Naive thymus-derived CD8-positive, alpha-beta T cell (primary cell): ENCODE measurements at places on chromosomes 11 and 22. TPM values are rescaled to one million over a fixed set of nuclear protein-coding genes. Genes with fewer than 3 reads are reported as not detected.

DNA sequence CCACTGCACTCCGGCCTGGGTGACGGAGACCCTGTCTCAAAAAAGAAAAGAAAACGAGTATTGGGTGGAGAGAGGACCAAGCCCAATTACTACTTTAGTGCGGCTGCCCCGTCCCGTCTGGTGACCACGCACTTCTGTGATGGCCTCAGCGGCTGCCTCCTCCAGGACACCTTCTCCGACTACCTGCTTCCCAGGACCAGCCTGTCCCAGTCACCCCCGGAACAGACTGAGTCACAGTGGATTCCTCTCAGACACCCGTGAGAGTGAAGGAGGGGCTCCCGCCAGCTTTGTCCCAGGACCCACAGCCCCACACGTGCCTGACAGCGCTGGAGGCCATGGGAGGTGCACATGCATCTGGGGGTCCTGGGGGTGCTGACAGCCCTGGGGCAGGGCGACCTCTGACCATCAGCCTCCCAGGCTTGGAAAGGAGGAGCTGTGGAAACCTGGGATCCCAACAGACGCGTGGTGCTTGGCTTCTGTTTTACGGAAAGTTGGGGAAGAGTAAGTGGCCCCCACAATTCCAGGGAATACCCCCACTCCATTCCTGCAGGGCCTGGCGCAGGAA lies 4.8 kb downstream of the DRD4 start:
- peaks cover 9% of the 10 kb centered on the region for H3K4me1 ChIP-seq
- peaks cover 9% of the 10 kb centered on the region for H3K27me3 ChIP-seq
- H3K27ac ChIP-seq, result no peak overlapping the region

GRCh38 chr22:43289976-43290721 lies 53.0 kb downstream of the SCUBE1 start:
- H3K27ac ChIP-seq, result no peak overlapping the region
- H3K4me3 ChIP-seq, result no peak overlapping the region
- H3K4me1 ChIP-seq, result peaks cover 3% of the 10 kb centered on the region
- DNase-seq, result no peak
- peaks cover 1% of the 10 kb centered on the region for H3K27me3 ChIP-seq
- no peaks in the 10 kb centered on the region for H3K36me3 ChIP-seq

GRCh38 chr11:48096588-48097525 lies 116.5 kb downstream of the PTPRJ start:
- no peaks in the 10 kb centered on the region for H3K36me3 ChIP-seq
- H3K4me1 ChIP-seq, result peaks cover 16% of the 10 kb centered on the region
- H3K4me3 ChIP-seq, result no peak overlapping the region
- H3K27ac ChIP-seq, result peak overlapping the region; percentile 53
- no peak for DNase-seq

DNA sequence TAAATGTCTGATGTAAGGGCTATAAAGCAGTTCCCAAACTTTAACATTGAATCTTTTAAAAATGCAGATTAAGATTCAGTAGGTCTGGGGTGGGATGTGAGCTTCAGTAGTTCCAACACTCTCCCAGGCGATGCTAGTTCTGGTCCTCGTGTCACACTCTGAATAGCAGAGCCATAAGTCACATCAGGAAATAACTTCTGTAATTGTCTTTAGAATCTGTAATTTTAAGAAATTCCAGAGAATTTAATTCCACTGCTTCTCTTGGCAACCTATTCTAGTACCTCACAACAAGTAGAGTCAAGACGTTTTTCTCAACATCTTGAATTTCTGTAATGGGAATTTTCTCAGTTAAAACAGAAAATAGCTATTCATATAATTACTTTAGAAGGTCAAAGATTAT lies 223.1 kb downstream of the TMEM135 start:
- no peaks in the 10 kb centered on the region for H3K27me3 ChIP-seq
- peaks cover 2% of the 10 kb centered on the region for H3K4me1 ChIP-seq
- no peak overlapping the region for H3K27ac ChIP-seq
- peaks cover 5% of the 10 kb centered on the region for H3K36me3 ChIP-seq
- no peak for DNase-seq
- H3K4me3 ChIP-seq, result no peak overlapping the region

DNA sequence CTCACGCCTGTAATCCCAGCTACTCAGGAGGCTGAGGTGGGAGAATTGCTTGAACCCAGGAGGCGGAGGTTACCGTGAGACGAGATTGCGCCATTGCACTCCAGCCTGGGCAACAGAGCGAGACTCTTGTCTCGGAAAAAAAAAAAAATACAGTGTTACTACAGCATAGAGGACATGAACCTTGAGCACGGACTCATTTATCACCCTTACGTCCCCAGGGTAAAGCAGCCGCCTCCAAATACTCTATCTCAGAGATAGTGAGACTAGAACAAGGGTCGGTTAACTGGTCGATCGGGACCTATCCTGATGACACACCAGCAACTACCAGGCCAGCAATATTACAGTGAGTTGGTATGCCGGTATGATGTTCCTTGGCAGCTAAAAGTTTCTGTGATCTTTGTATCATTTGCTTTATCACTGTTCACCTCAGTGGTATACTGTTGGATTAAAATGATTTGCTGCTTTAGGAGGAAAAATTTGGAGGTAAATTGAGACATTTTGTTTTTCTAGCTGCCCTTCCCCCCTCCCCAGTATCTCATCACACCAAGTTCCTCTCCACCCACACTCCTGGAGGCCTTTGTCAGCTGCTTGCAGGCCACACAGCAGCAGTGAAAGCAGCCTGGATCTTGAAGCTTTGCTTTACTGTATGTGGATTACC lies 7.0 kb upstream of the SIDT2 start:
- H3K36me3 ChIP-seq, result peaks cover 3% of the 10 kb centered on the region
- H3K27me3 ChIP-seq, result no peaks in the 10 kb centered on the region
- DNase-seq, result no peak
- H3K27ac ChIP-seq, result peak overlapping the region; percentile 79

DNA sequence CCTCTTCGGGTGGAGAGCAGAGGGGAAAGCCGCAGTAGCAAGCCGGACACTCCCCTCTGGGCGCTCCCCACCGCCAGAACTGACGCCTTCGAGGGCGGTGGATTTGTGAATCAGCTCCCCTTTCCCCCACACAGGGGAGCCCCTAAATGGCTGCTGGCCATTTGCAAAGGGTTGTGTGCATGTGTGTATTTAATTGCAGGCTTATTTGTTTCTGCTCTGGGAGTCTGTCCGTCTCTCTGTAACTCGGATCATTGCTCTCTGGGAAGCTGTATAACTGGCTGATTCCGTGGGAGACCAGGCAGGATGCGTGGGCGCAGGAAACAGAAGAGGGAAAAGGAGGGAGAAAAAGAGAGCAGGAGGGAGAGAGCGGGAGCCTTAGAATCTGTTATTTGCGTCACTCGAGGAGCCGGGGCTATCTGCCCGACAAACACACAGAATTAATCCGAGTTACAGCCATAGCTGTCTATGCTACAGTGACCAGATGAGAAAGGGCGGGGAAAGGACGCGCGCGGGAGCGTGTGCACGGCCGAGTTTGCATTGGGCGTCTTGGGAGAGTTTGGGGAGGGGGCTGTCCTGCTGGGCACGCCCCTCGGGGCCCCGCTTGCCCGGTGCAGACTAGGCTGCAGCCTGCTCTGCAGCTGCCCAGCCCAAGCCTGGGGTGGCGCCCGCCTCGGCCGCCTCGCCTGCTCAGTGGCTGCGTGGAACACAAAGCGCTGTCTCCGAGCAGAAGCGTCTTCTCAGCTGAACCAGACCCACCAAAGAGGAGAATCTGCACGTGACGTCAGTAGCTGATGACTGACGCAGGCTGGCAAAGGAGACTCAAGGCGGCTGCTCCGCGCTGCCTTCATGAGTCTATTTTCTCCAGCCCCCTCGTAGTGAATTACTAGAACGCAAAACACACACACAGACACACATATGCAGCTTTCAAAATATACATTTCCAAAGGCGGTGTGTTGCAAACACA lies 105.3 kb upstream of the HSD17B12 start:
- DNase-seq, result no peak
- peaks cover 47% of the 10 kb centered on the region for H3K27me3 ChIP-seq
- no peaks in the 10 kb centered on the region for H3K36me3 ChIP-seq
- no peak overlapping the region for H3K4me3 ChIP-seq

DNA sequence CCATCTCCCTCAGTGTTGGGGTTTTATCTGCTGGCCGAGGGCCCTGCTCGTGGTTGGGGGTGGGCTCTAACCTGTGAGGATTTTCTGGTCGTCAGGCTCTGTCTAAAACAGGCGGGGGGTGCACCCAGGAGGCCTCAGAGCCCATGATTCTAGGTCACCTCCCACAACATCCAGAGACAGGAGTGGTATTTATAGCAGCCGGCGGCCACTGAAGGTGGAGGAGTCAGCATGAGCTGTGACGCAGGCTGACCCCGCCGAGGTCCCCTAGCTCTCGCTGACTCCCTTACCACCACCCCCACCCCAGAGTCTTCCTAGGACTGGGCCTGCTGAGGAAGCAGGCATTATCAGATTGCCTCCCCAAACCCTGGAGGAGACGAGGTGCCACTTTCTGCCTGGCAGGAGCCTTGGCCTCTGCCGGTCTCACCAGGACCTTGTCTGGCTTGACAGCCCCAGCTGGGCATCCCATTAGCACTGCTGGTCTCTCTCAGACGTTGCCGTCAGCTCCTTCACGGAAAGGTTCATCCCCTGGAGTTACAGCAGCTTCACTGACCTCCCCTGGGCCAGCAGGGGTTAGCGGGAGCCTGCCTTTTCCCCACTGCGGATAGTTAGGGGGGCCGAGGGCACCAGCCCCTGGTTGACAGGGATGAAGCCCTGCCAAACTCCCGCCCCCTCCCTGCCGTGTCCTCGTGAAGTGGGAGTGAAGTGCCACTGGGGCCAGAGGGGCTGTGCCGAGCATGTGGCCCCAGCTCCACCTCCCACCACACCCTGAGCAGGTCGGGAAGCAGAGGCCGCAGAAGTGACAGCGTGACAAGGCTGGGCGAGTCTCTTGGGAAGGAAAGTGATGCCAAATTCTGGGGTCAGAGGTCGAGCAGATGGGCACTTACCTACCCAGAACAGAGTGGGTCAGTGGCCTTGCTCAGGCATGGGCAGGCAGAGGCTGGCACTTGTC lies 26.5 kb downstream of the DAGLA start:
- no peak overlapping the region for H3K4me3 ChIP-seq
- DNase-seq, result no peak
- no peaks in the 10 kb centered on the region for H3K36me3 ChIP-seq
- H3K4me1 ChIP-seq, result peaks cover 3% of the 10 kb centered on the region

DNA sequence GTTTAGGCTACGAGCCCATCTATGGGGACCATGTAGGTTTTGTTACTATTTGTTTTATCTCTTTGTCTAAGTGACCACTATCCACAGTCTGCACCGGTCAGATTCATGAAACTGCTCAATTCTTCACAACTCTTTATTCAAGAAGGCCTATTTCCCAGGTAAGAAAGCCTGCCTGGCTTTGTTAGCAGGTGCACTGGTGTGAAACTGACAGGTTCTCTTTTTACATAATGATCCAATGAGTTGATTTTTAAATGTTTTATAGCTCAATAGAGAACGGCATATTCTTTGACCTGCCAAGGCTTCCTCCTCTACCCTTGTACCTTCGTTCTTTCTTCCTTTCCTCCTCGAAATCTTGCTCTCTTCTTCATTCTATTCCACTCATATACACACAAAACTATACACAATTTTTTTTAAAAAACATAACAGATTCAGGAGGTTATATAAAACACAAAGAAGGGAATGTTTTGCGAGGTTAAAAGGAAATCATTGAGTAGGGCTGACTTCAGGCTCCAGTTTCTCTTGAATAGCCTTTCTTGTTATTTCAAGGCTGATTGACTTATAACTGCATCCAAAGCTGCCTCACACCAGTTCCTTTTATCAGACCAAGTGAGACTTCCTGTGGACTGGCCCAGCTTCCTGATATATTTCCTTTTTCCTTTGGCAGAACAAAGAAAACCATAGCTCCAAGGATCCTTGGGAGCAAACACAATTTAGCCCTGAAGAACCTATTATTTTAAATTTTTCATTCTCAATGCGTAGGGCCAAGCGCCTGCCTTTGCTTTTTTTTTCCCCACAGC lies 11.4 kb downstream of the FLI1 start:
- peak overlapping the region; percentile 63 for H3K4me3 ChIP-seq
- no peak overlapping the region for H3K27ac ChIP-seq
- H3K4me1 ChIP-seq, result peaks cover 96% of the 10 kb centered on the region
- H3K36me3 ChIP-seq, result peaks cover 63% of the 10 kb centered on the region
- DNase-seq, result no peak

GRCh38 chr11:32109592-32109991 lies 18.7 kb downstream of the RCN1 start:
- no peaks in the 10 kb centered on the region for H3K4me1 ChIP-seq
- peaks cover 11% of the 10 kb centered on the region for H3K36me3 ChIP-seq
- H3K27me3 ChIP-seq, result peaks cover 4% of the 10 kb centered on the region
- no peak overlapping the region for H3K4me3 ChIP-seq

RTN4R gene
- 5.1 TPM for total RNA-seq

JAML gene
- 161 TPM for total RNA-seq

NAV2 gene
- total RNA-seq, result 4.2 TPM

FLRT1 gene
- total RNA-seq, result not detected

ADAMTS15 gene
- not detected for total RNA-seq

PAMR1 gene
- total RNA-seq, result not detected

VSIG10L2 gene
- not detected for total RNA-seq
